ENCODE measurements at places on chromosomes 2 and 18. TPM values are rescaled to one million over a fixed set of nuclear protein-coding genes. Genes with fewer than 3 reads are reported as not detected.

ANXA4 gene
- 82.9 TPM for total RNA-seq

UGT1A1 gene
- total RNA-seq = not detected

PLCL1 gene
- 0.12 TPM for total RNA-seq

SERPINB13 gene
- total RNA-seq = not detected

RBM44 gene
- 0.23 TPM for total RNA-seq

ZNF385B gene
- not detected for total RNA-seq

SCN7A gene
- total RNA-seq = not detected

CNDP1 gene
- total RNA-seq = not detected

PLGLB2 gene
- 1.1 TPM for total RNA-seq

NYAP2 gene
- not detected for total RNA-seq

ADRA2B gene
- total RNA-seq = not detected

MAPK4 gene
- total RNA-seq = not detected

AQP12A gene
- not detected for total RNA-seq

CDKL4 gene
- not detected for total RNA-seq

SETBP1 gene
- total RNA-seq = 4.8 TPM

SCN9A gene
- 1.9 TPM for total RNA-seq

UGT1A6 gene
- total RNA-seq = not detected

LYG1 gene
- total RNA-seq = 1.2 TPM

Measured in MCF 10A (cell line).